ENCODE measurements at places on chromosomes 1 and 21. TPM values are rescaled to one million over a fixed set of nuclear protein-coding genes. Genes with fewer than 3 reads are reported as not detected.

RAVER2 gene
- 5.7 TPM for total RNA-seq

DNA sequence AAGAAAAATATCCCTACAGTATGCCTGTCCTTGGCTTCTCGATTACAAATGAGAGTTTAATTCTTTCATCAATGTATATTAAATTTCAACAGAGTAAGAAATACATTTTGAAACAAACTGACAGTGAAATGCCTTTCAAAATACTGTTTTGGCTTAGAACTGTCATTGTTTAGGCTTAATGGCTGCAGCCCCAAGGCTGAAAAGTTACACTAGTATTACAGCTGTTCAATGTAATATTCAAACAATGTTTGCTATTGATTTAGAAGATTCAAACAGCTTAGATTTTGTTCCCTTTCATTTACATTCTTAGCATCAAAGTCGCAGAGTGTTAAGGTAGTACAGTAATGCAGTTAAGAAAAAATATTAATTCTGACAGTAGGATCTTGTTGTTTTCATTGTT lies 882.9 kb upstream of the ADGRL2 start:
- H3K4me1 ChIP-seq = no peaks in the 10 kb centered on the region
- no peaks in the 10 kb centered on the region for H3K36me3 ChIP-seq
- DNase-seq = no peak
- H3K27ac ChIP-seq = no peak overlapping the region

GRCh38 chr1:203084588-203085527 lies 954 bp downstream of the MYOG start:
- peak; percentile 52 for DNase-seq
- no peak overlapping the region for H3K27ac ChIP-seq
- H3K27me3 ChIP-seq = peaks cover 7% of the 10 kb centered on the region
- H3K4me1 ChIP-seq = no peaks in the 10 kb centered on the region
- no peaks in the 10 kb centered on the region for H3K36me3 ChIP-seq

DNA sequence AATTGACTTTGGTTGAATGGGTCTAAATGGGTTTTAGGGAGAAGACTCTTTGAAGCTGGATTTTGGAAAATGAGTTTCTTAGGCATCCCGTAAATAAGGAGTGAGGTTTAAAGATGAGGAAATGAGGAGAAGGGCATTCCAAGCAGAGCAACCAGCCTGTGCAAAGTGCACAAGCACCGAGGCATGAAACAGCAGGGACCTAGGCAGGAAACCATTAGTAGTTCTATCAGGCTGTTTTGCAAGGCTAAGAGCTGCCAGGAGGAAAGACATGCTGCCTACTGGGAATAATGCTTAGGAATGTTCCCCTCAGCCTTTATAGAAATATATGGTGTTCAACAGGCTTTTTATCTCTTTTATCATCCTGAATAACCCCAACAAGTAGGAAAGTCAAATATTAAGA lies 153.1 kb upstream of the FGGY start:
- no peak for DNase-seq
- no peak overlapping the region for H3K27ac ChIP-seq
- peaks cover 35% of the 10 kb centered on the region for H3K4me1 ChIP-seq

- H3K27ac ChIP-seq = no peak overlapping the region
- peaks cover 24% of the 10 kb centered on the region for H3K4me1 ChIP-seq
- H3K4me3 ChIP-seq = no peak overlapping the region
- no peak for DNase-seq
- no peaks in the 10 kb centered on the region for H3K27me3 ChIP-seq
- H3K36me3 ChIP-seq = peaks cover 3% of the 10 kb centered on the region
Observed at GRCh38 chr1:153527023-153527682, 8.6 kb downstream of the S100A6 start.

PTPN7 gene
- 410 TPM for total RNA-seq

MPZ gene
- total RNA-seq = 5.9 TPM

PRR9 gene
- not detected for total RNA-seq

- DNase-seq = no peak
- peaks cover 5% of the 10 kb centered on the region for H3K27me3 ChIP-seq
- H3K36me3 ChIP-seq = no peaks in the 10 kb centered on the region
- H3K27ac ChIP-seq = no peak overlapping the region
- no peaks in the 10 kb centered on the region for H3K4me1 ChIP-seq
- no peak overlapping the region for H3K4me3 ChIP-seq
Observed at GRCh38 chr1:47893412-47893811, 103.8 kb downstream of the TRABD2B start.

DNA sequence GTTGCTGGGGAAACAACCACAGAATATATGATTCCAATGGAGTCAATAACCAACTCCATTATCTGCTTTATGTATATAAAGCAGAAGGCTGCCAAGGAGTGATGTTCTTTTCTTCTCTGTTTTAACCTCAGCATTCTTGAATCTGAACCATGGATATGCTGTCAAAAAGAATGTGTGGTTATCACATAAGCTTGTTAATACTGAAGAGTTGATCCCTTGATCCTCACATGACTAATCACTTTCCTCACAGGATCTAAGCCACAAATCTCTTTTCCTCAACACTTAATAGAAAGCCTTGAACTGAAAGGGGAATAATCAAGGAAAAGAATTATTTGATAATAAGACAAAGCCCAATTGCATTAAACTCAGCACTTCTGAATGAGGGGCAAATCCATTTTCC lies 271.3 kb upstream of the KIAA0040 start:
- no peak overlapping the region for H3K27ac ChIP-seq
- peaks cover 42% of the 10 kb centered on the region for H3K27me3 ChIP-seq
- DNase-seq = no peak
- H3K36me3 ChIP-seq = no peaks in the 10 kb centered on the region
- H3K4me3 ChIP-seq = no peak overlapping the region
- no peaks in the 10 kb centered on the region for H3K4me1 ChIP-seq

DNA sequence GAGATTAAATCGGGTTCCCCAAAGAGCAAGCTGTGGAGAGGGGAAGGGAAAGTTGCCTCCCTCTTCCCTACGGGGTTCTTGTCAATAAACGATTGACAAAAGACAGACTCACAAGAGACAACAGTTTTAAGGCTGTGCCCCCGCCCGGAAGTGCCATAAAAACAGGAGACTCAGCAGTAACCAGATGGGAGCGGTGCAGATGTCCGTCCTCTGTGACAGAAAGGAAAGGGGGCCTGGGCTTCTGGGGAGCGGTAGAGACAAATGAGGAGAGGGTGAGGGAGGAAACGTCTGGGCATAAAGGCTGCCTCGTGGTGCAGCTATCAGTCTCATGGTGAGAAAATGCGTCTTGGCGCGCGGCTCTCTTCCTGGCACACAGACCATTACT lies 5.9 kb downstream of the TP73 start:
- peaks cover 63% of the 10 kb centered on the region for H3K27me3 ChIP-seq
- peaks cover 24% of the 10 kb centered on the region for H3K4me1 ChIP-seq
- no peaks in the 10 kb centered on the region for H3K36me3 ChIP-seq
- no peak overlapping the region for H3K4me3 ChIP-seq
- H3K27ac ChIP-seq = no peak overlapping the region

GRCh38 chr1:205182930-205183329 lies 28.6 kb downstream of the DSTYK start:
- H3K36me3 ChIP-seq = peaks cover 28% of the 10 kb centered on the region
- H3K4me1 ChIP-seq = peaks cover 60% of the 10 kb centered on the region
- no peak overlapping the region for H3K27ac ChIP-seq

GRCh38 chr1:206739411-206740076 lies 31.0 kb upstream of the IL19 start:
- H3K27me3 ChIP-seq = peaks cover 11% of the 10 kb centered on the region
- H3K4me3 ChIP-seq = peak overlapping the region; percentile 17
- peak overlapping the region; percentile 84 for H3K27ac ChIP-seq
- peaks cover 96% of the 10 kb centered on the region for H3K4me1 ChIP-seq
- peaks cover 6% of the 10 kb centered on the region for H3K36me3 ChIP-seq

GRCh38 chr1:171699531-171699930 lies 42.3 kb downstream of the VAMP4 start:
- no peak for DNase-seq
- no peaks in the 10 kb centered on the region for H3K27me3 ChIP-seq
- H3K27ac ChIP-seq = no peak overlapping the region
- peaks cover 10% of the 10 kb centered on the region for H3K36me3 ChIP-seq
- H3K4me3 ChIP-seq = no peak overlapping the region
- no peaks in the 10 kb centered on the region for H3K4me1 ChIP-seq

TMEM52 gene
- total RNA-seq = not detected

GRCh38 chr1:32299327-32299726 lies 7.4 kb downstream of the HDAC1 start:
- no peak for DNase-seq
- H3K4me3 ChIP-seq = no peak overlapping the region
